ENCODE measurements at places on chromosomes 4 and X. TPM values are rescaled to one million over a fixed set of nuclear protein-coding genes. Genes with fewer than 3 reads are reported as not detected.

- peaks cover 8% of the 10 kb centered on the region for H3K36me3 ChIP-seq
- no peak overlapping the region for H3K4me3 ChIP-seq
- H3K4me1 ChIP-seq, result peaks cover 17% of the 10 kb centered on the region
- DNase-seq, result no peak
- H3K27ac ChIP-seq, result no peak overlapping the region
- H3K27me3 ChIP-seq, result peaks cover 9% of the 10 kb centered on the region
Observed at GRCh38 chr4:475962-476361, 23.0 kb downstream of the ZNF721 start.

- peaks cover 2% of the 10 kb centered on the region for H3K27me3 ChIP-seq
- DNase-seq, result no peak
- H3K4me3 ChIP-seq, result no peak overlapping the region
- no peak overlapping the region for H3K27ac ChIP-seq
- no peaks in the 10 kb centered on the region for H3K36me3 ChIP-seq
Observed at GRCh38 chr4:123449780-123450179, 53.2 kb downstream of the SPRY1 start.

GRCh38 chrX:21741869-21742701 lies 15.8 kb downstream of the SMPX start:
- no peak overlapping the region for H3K4me3 ChIP-seq
- H3K36me3 ChIP-seq, result no peaks in the 10 kb centered on the region

FAM9B gene
- total RNA-seq, result not detected

ZAR1 gene
- total RNA-seq, result not detected

EDA2R gene
- total RNA-seq, result 13.0 TPM
